ENCODE measurements at places on chromosomes 2 and 18.

GRCh38 chr2:98252038-98252773 is 94.0 kb upstream of the CNGA3 start:
- no peak for DNase-seq

GRCh38 chr18:3857544-3857943 is 407.6 kb downstream of the TGIF1 start:
- DNase-seq: no peak

DNA sequence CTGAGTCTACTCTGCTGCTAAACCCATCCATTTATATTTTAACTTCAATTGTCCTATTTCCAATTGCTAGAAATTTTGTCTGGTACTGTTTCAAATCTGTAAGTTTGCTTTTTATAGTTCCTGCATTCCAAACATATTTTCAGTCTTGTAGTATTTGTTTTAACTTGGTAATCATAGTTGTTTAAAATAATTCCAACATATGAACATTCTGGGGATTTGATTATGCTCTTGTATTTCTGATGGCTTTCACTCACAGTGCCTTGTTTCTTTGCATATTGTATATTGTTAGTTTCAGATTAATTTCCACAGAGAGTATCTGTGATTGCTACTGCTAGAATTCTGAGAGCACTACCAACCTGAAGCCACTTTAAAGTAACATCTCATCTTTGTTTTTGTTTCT is 202.4 kb downstream of the ETAA1 start:
- DNase-seq: no peak

GRCh38 chr2:25572638-25573037 is 100.7 kb downstream of the DTNB start:
- no peak for DNase-seq

DNA sequence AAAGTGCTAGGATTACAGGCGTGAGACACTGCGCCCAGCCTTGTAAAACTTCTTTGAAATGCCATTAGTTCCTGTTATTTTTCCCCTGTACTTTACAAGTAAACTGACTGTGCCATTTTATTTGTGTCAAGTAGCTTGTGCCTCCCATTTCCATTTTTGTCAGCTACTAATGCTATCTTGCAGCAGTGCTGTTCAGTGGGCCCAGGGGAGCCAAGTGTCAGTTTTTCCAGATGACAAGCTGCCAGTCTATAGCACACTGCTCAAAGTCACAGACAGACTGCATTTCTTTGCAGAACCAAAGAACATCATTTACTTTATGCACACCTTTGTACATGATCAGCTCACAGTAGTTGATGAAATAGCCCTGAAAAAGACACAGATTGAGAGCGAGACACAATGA is 901.3 kb upstream of the CDH2 start:
- DNase-seq: no peak

All from urinary bladder (tissue), 4 donors.